ENCODE measurements at places on chromosomes 7 and 10.

DNA sequence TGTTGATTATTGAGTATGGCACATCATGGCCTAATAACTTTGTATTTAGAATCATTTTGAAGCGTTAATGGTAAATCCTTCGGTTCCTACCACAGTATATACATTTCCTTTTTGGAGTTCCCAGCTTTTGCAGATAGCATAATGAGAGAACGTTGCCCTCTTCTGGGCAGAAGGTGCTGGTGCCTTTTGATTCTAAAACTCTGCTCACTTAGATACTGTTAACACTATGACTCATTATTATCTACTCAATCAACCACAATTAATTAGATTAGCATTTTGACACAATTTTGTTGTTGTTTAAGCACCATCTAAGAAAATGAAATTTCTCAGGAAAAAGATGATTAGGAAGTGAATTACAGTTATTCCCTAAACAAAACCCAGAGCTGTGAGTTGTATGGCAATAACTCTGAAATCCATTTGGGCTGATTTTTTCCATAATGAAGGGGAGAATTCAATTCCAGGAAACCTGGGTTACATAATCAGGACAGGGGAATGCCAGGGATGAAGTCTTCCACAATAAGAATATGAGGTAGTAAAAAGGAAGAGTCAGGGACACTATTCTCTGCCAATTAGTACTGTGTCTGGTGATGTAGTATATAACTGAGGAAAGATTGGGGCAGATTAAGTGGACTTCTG lies 11.5 kb upstream of the DLD start:
- no peak for DNase-seq

- no peak for DNase-seq
Measured at GRCh38 chr7:110573862-110574528, 516.9 kb upstream of the LRRN3 start.

- DNase-seq: no peak
Measured at GRCh38 chr7:128939861-128940410, 2.2 kb downstream of the IRF5 start.

DNA sequence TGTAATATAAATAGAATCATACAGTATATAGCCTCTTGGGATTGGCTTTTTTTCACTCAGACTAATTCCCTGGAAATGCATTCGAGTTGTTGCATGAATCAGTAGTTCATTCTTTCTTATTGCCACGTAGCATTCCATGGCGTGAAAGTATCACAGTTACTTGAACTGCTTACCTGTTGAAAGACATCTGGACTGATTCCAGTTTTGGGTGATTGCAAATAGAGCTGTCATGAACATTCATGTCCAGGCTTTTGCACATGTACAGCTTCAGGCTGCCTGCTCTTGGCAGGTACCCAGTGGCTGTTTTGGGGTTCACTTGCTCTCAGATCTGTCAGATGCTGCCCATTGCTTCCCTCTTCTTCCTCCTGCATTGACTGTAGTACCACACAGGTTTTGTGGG lies 54.9 kb downstream of the LRGUK start:
- DNase-seq: no peak

- no peak for DNase-seq
Measured at GRCh38 chr7:35680403-35681013, 14.4 kb downstream of the HERPUD2 start.

Measured in stimulated activated naive CD4-positive, alpha-beta T cell treated with Interleukin-2 at 50 U/mL for 16 hours (primary cell).